ENCODE measurements at places on chromosomes 11 and 22.

GRCh38 chr22:48522271-48522670 is 1305.4 kb downstream of the BRD1 start:
- no peak for DNase-seq

DNA sequence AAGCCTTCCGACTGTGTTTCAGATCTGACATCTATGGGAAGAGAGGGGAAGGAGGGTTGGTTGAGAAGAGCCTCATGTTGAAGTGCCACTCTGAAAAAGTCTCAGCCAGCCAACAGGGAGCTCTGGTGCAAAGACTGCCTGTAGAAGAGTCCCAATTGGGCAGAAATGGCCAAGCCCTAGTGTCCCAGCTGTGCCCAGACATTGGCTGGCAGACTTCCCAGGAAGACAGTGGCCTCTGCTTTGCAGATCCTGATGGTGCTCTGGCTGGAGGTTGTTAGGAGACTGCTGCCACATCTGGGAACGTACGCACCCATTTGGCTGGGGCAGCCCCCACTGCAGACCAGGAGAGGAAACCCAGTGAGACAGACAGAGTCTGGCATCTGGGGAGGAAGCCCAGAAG is 3.2 kb upstream of the PLA2G3 start:
- DNase-seq: no peak

- DNase-seq: no peak
Measured at GRCh38 chr11:114595571-114595970, at the start of gene NXPE4. Gene NXPE4, minus strand, starts transcription at chr11:114595786. Its CDS starts 1,027 bp downstream, at chr11:114594759.

DNA sequence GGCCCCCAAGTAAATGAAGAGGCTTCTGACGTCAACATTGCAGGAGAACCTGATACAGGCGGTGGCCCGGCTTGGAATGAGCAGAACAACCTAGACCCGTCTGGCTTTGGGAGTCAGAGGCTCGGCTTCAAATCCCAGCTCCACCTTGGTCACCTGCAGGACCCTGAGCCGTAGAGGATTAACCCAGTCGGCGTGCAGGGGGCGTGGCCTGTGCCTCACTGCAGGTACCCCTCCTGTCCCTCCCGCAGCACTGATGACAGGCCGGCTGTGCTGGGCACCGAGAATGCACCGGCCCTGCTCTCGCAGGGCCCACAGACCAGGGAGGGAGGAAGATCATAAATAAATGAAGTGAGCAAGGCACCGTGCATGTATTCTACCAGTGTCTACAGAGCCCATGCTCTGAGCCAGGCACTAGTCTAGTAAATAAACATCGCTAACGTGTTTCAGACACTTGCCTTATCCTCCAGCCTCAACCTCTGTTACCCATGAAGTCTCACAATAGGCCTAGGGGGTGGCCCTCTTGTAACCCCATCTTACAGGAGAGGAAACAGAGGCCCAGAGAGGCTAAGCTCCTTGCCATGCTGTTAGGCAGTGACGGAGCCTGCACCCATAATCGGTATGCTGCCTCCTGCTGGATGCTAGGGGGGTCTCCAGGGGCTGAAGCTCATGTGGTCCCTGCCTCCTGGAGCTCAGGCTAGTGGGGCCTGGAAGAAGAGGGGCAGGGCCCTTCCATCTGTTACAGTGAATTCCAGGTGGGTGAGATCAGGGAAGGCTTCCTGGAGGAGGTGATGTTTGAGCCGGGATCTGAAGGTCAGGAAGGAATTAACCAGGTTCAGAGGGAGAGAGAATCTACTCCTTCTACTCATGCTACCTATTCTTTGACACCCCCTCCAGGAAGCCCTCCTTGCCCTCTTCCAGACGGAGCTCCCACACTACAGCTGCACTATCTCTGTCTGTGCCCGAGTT is 53.4 kb downstream of the RTL6 start:
- no peak for DNase-seq

GRCh38 chr22:38314051-38314932 is 2.9 kb downstream of the CSNK1E start:
- no peak for DNase-seq

GRCh38 chr11:6417907-6418556 is 862 bp downstream of the APBB1 start:
- no peak for DNase-seq

- DNase-seq: no peak
Measured at GRCh38 chr11:94199136-94200130, 70.8 kb downstream of the PANX1 start.

DNA sequence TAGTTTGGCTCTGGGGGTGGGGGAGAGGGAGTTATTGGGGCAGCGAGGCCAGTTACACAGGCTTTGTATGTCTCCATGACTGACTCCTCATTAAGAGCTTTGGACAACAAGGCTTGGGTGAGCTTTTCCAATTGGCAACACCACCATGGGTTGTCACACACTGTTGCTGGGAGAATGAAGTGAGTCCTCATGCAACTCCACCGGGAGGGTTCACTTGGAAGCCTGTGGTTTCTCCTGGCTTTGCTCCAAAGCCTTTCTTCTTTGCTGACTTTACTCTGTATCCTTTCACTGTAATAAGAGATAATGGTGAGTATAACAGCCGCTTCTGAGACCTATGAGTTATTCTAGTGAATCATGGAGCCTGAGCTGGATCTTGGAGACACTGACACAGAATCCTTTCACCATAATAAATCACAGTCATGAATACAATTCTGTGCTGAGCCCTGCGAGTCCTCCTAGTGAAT is 24.9 kb downstream of the EIF3F start:
- peak; percentile 48 for DNase-seq

DNA sequence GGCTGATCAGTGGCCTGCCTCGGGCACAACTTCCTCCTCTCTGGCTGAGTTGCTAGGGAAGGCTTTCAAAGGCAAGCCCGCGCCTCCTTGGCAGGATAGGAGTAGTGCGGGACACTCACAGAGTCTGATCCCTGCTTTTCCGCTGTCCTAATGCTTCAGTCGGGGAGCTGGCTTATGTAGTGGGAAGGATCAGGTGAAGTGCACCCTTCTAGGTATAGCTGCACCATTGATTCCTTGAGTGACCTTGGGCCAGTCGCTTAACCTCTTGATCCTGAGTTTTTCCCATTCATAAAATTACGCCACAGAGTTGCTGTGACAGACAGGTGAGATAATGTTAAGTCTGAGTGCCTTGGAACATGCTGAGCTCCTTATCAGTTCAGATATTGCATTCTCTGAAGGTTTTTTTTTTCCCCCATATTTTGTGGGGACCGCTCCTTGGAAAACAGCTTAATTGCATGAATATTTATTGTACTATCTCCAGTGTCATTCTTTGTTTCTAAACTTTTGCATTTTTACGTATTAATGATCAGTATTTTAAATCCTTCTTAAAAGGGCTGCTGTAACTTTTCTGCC is 961 bp downstream of the IPO7 start:
- DNase-seq: no peak

- DNase-seq: no peak
Measured at GRCh38 chr22:43474161-43475101, 62.6 kb downstream of the MPPED1 start.

GRCh38 chr11:11072067-11072466 is 214.2 kb upstream of the ZBED5 start:
- peak; percentile 57 for DNase-seq

DNA sequence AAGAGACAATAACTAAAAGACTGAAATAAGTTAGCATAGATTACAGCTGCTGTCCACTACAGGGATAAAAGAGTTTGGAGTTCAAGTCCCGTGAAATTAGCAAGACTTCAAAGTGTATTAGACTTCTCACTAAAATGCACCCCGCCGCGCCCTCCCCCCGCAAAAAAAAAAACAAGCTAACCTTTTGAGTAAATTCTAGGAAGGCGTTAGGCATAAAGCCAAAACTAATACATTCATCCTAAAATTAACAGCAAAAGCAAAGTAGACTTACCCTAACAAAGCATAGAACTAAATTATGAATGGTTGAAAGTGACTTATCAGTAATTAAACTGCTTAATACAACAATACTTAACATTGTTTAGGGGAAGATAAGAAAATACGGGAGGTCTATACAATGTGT is 581.0 kb upstream of the CHORDC1 start:
- DNase-seq: peak; percentile 34

Data from PC-3 (cell line).